Epithelial cell of prostate (primary cell): ENCODE measurements at places on chromosomes 6 and 20.

- DNase-seq: no peak
These were observed 127.9 kb downstream of the MBOAT1 start for GRCh38 chr6:20084411-20084810.

- DNase-seq: no peak
These were observed 611 bp upstream of the RAB22A start for GRCh38 chr20:58308680-58309527.

DNA sequence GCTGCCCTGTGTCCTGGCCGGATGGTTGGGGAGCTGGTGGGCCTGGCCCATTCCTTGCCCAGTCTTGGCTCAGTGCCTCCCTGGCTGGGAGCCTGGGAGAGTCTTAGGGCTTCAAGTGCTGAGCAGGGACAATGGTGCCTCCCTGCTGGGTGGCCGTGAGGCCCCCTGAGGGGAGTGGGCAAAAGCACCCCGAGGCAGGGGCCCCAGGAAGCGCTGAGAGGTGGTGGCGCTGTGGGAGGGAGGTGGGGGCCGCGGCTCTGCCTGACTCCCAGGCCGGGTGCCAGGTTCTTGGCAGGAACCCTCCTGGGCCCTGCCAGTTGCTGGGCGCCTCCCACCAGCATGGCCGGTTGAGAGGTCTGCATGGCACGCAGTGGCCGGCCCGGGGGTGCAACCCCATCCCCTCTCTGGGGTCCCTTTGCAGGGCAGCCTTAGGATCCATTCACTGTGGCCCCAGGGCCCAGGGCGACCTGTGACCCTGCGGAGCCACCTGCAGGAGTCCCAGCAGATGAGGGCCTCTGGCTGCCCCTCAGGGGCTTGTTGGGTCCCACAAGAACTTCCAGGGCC, 9.2 kb upstream of the RPS21 start:
- no peak for DNase-seq

- no peak for DNase-seq
These were observed 132.1 kb upstream of the ARID1B start for GRCh38 chr6:156645097-156645496.

GRCh38 chr6:143967706-143968376, 40.2 kb downstream of the PLAGL1 start:
- DNase-seq: no peak

- no peak for DNase-seq
These were observed 48.1 kb downstream of the ERMARD start for GRCh38 chr6:169799474-169799926.

- DNase-seq: no peak
These were observed 256.0 kb upstream of the TFAP2D start for GRCh38 chr6:50457351-50457750.

- no peak for DNase-seq
These were observed 149.4 kb upstream of the OGFRL1 start for GRCh38 chr6:71139249-71139648.

GRCh38 chr20:13492001-13492481, 146.7 kb downstream of the TASP1 start:
- no peak for DNase-seq

- no peak for DNase-seq
These were observed 1.2 kb upstream of the NTSR1 start for GRCh38 chr20:62707276-62707920.

DNA sequence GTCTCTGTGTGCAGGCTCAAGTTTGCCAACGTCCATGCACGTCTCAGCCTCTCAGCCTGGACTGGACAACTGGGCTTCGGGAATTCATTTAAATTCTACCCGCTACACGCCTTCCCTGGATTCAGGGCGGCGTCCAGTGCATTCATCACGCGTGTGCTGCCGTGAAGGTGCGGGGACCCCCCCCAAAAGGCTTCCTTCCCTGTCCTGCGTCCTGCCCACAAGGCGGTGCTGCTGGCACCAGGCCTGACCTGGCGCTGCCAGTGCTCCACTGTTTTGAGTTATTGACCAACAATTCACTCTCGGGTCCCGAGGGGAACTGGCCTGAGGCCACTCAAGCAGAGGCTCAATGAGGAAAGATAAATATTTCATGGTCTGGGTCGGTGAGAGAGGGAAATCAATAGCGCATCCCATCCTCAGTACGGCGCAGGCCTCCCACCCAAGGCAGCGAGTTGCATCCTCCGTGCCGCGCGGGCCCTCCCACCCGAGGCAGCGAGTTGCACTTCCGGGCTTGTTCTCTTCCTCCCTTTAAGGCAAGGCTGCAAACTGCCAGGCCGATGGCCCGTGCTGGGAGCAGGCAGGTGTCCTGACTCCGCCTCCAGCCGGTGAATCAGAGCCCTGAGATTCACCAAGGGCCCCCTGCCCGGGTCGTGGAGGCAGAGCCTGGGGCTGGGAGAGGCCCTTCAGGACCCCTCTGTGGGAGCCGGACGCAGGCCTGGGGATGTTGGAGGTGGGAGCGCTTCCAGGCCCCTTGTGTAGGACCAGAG, 22.8 kb upstream of the BHLHE23 start:
- DNase-seq: no peak

DNA sequence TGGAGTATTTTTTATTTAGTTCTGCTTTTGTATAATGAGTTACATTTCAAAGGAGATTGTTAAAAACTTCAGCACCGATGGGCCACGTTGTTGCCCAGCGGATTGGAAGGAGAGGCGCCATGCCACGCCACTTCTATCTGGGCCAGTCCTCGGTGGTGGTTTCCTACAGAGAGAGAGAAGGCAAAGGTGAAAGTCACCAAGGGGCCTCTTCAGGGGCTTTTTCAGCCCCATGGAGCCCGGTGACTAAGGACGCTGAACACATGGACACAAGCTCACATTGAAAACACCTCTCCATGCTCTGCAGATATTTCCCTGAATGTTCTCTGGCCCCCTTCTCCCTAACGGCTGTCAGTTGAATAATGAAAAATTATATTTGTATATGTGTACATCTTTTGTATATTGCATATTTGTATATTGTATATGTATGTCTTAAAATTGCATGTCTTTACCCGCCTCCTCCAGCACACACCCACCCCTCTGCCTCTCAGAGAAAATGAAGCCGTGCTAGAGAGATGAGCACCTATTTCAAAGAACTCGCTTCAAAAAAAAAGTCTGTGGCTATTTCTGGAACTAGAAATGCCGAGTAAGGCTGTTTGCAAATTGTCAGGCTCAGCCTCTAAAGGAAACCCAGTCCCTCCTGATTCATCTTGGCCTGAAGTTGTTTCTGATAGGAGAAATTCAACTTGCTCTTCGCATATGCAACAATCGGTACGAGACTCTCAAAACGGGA, 91.9 kb upstream of the CDH4 start:
- no peak for DNase-seq

DNA sequence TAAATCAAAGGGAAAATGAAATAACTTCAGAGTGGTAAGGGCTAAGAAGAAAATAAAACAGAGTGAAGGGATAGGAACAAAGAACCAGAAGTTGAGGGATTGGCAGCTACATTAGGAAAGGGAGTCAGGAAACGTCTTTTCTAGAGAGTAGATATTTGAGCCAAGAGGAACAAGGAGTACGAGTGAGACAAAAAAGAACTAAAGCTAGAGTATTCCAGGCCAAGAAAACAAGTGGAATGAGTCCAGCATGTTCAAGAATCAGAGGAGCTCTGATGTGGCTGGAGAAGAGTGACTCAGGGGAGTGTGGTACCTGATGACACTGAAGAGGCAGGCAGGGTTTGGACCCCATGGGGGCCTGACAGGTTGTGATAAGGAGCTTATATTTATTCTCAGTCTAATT, 66.3 kb downstream of the CEP162 start:
- DNase-seq: no peak

DNA sequence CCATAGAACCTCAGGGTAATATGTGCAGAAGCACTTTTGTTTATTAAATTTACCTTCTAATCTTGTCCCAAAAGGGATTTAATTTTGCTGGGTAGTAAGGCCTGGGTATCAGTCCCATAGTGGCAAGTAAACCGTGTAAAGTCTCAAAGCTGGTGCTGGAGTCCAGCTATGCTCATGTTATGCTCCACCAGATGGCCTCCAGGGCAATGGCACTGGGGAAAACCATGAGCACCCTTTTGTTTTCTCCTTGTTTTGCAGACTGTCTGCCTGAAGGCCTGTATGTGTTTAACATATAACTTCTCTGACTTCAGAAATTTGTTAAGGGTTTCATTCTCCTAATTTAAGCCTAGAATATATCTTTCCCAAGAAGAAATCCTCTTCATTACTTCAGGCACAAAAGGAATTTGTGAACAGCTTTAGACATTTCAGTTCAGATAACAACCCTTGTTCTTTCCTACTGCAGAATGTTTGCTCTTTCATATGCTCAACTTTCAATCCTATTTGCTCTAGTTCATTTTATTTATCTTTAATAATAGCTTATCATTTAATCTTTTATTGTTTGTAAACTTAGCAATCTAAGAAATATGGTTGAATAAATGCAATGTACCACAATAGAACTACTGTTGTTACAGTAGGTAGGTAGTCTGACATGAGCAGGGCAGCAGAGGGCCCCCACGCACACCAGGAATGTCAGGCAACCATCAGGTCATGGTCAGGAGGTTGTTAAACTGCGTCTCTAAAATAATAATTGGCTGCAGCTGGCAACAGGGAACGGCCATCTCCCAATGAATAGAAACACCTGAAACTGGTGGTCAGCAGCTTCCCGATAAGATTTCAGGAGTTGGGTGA, 162.8 kb downstream of the TENT5A start:
- no peak for DNase-seq

GRCh38 chr6:13688692-13689196, 22.9 kb downstream of the RANBP9 start:
- DNase-seq: no peak

DNA sequence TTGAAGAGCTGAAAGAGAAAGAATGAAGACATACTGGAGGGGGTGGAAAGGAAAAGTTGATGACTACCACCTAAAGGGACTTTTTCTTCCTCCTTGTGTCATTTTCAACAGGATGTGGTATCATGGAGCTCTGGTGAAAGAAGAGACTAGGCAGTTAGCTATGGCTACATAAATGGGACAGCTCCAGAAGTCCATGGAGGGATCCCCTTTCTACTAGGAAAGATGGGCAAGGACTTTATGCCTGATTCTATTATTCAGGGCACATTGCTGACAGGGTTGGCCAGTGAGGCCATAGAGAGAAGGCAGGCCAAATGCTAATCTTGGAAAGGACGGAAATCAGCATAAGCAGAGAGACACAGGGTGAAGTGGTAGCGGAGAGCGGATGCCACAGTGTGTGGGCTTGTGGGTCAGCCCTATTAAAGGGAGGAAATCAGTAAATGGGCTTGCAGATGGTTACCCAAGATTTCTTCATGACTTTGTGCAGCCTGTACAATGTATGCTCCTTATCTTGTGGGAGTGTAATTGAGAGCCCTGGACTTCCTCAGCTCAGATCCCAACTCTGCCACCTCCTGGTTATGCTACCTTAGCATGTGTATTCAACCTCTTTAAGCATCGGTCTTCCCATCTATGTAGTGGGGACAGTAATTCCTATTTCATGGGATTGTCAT, 77.4 kb upstream of the TMEM170B start:
- no peak for DNase-seq

- DNase-seq: no peak
These were observed 86.1 kb downstream of the SIM1 start for GRCh38 chr6:100378576-100378975.

DNA sequence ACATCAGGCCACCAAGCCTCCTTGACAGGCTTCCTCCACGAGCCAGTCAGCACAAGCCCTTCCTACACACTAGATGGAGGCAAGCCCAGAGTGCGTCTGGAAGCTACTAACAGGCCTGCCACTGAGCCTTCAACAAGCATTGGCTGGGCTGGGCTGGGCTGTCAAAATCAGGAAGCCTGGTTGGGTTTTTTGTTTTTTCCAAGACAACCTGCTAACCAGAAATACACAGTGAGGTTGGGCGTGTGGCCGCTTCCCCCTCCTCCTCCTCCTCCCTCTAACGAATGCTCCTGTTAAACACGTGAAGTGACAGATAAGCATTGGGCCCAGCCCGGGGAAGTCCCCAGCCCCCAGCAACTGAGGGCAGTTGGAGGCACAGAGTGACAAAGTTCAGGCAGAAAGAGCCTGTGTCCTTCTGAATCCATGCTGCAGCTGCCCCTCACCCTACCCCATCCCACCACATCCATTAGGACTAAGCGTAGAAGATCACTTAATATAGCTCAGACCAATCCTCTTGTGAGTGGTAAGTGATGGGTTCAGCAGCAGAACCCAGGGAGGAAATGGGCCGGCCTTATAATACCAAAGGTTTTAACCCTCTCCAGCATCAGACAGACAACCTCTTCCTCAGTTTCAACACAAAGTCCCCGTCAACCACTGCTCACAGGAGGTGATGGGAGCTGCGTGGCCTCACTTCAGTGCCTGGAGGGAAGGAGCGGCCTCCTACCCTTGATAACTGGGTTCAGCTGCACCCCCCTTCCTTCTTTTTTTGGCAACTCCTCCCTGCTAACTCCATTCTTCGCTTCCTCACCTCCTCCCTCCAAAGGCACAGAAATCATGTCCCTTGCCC, 1.1 kb downstream of the NFATC2 start:
- DNase-seq: no peak

GRCh38 chr6:109824105-109824504, 133.0 kb downstream of the FIG4 start:
- no peak for DNase-seq

- no peak for DNase-seq
These were observed 76.9 kb downstream of the GMDS start for GRCh38 chr6:2168480-2168879.

GRCh38 chr20:16922834-16923233, 174.7 kb downstream of the OTOR start:
- DNase-seq: no peak

DNA sequence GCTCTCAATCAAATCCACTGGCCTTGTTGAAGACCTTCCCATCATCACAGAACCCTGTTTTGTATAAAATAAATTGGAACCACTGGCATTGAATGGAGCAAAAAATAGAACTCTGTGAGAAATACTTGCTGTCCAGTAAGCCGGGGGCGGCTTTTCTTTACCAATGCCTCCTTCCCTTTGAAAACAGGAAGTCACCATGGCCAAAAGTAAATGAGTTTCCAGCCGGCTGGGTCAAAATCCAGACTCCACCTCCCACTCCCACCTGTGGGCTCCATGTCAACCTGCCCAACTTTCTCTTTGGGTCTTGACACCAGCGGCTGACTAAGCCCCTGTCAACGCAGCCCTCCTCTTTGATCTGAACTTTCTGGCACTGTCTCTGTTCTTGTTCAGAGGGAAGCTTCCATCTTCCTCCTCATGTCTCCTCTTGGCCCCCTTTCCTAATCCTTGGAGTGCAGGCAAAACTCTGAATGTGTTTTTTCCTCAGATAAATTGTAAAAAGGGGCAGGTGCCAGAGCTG, 95.2 kb downstream of the TFAP2C start:
- DNase-seq: no peak

GRCh38 chr20:22629927-22630326, 45.6 kb upstream of the FOXA2 start:
- DNase-seq: no peak

DNA sequence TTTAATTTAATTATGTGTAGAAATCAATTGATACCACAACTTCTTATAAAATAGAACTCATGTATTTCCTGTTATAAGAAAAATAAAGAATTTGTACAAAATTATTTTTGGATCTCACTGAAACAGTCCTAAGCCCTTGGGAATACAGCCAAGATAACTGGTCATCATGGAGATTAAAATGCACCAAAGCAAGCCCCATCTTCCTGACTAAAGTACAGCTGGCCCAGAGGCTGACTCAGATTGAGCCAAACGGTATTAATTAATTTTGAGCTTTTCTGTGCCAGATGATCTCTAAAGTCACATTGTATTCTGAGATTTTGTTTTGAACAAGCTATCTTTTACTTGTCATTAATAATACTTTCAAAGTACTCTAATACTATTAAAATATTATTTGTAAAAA, 978.5 kb downstream of the TBC1D32 start:
- DNase-seq: no peak

GRCh38 chr6:154267508-154268106, 89.0 kb downstream of the IPCEF1 start:
- DNase-seq: no peak

- DNase-seq: no peak
These were observed 192.2 kb downstream of the TBC1D32 start for GRCh38 chr6:121142093-121142492.
